ENCODE measurements at places on chromosomes 6 and 20. TPM values are rescaled to one million over a fixed set of nuclear protein-coding genes. Genes with fewer than 3 reads are reported as not detected.

TMC2 gene
- total RNA-seq, result not detected

SNAP25 gene
- total RNA-seq, result 0.73 TPM

SRF gene
- 48.0 TPM for total RNA-seq

FAM110A gene
- total RNA-seq, result 14.9 TPM

SAMD3 gene
- not detected for total RNA-seq

ARMC12 gene
- total RNA-seq, result not detected

MUC21 gene
- not detected for total RNA-seq

OR2B6 gene
- 1.5 TPM for total RNA-seq

PSMF1 gene
- total RNA-seq, result 112 TPM
